H1 (cell line): ENCODE measurements at places on chromosomes 2 and 18.

GRCh38 chr2:18356676-18357075 lies 203.8 kb downstream of the RDH14 start:
- DNase-seq, result no peak

GRCh38 chr2:237491515-237492118 lies 4.6 kb downstream of the MLPH start:
- no peak for DNase-seq

DNA sequence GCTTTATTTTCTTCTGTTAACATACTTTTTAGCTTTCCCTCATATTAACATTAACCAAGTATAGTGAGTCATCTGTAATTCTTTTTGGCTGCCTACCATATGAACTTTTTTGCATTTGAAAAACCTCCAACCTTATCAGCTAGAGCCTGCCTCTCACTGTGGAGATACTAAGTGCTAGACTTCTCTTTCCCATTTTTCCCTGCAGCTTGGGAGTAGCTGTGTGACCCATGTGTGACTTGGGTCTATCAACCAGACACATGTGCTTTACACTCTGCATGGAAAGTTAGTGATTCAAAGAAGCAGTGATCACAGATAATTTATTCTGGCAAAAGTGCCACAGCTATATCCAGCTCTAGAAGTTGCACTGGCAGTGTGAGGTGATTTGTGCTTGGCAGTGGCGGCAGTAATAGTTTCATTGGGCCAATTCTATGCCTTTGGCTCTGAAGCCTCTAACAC lies 36.3 kb downstream of the PREPL start:
- no peak for DNase-seq

GRCh38 chr2:72917138-72917876 lies at the start of gene EMX1:
TSS of gene EMX1 (plus strand) at chr2:72917519. CDS start at chr2:72917853, 334 bp downstream.
- peak; percentile 89 for DNase-seq

- DNase-seq, result no peak
Observed at GRCh38 chr2:9800975-9801726, 42.1 kb upstream of the TAF1B start.

- no peak for DNase-seq
Observed at GRCh38 chr2:80351231-80351630, 46.7 kb upstream of the LRRTM1 start.

- DNase-seq, result no peak
Observed at GRCh38 chr2:31136732-31137131, 1.5 kb downstream of the GALNT14 start.

DNA sequence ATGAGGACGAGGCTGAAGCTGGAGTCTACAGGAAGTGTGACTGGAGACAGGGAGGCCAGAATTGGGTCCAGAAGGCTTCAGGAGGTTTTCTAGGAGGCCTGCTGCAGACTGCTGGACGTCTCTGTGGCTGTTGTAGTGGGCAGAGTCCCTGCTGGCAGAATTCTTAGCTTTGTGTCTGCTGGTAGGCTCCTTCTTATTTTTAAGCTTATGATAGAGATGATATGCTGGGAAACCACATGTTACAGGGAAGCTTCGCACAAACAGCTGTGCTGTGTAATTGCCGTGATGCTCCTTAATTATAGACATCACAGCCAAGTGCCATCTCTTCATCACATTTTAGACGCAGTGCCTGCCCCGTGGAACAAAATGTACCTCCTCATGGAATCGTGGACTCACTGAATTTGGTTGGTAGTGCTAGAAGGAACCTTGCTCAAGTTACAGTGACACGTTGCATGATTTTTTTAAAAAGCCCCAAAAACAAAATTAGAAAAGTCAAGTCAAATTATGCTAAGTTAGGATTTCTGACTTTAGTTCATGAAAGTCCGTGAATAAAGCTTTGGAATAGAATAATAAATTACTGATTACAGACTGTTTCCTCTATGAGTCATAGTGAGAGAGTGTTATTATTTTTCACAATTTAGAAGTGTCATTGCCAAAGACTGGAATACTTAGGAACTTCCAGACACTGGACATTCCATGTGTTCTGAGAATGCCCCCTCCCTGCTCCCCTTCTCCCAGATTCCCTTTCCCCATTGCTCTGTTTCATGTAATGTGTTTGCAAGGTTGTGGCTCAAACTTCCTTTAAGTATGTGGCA lies 144.1 kb downstream of the FHOD3 start:
- no peak for DNase-seq

GRCh38 chr2:40746191-40746590 lies 294.3 kb upstream of the SLC8A1 start:
- DNase-seq, result no peak

DNA sequence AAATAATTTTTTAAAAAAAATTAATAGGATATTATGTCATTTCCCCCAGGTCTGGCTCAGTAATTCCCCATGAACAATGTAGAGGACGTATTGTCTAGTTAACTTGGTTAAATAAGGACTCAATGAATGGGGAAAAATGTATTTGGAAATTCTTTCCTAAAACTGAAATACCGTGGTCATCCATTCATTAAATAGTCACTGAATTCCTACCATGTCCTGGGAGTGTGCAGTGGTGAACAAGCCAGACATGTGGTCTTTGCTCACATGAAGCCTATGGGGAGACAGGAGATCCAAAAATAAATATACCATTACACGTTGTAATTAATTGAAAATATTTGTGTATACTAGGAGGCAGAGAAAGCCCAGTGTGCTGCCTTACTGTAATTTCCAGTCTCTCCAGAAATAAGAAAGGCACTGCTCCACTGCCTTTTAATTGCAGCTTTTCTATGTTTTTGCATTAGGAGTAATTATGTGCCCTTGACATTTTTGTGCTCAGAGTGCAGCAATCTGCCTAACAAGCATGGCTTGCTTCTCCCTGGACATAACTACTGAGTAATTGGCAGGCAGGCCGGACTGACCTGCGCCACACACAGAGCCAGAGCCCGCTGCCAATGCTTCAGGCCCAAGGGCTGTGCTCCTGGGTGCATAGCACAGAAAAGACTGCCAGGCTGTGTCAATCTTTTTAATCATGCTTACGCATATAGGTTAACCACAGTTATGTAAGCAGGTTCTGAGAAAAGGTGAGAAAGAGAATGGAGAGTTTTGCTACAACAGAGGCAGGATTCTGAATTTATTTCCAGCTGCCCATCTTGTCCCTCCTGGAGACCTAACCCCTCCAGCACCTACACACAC lies 22.2 kb upstream of the TTC39C start:
- no peak for DNase-seq

DNA sequence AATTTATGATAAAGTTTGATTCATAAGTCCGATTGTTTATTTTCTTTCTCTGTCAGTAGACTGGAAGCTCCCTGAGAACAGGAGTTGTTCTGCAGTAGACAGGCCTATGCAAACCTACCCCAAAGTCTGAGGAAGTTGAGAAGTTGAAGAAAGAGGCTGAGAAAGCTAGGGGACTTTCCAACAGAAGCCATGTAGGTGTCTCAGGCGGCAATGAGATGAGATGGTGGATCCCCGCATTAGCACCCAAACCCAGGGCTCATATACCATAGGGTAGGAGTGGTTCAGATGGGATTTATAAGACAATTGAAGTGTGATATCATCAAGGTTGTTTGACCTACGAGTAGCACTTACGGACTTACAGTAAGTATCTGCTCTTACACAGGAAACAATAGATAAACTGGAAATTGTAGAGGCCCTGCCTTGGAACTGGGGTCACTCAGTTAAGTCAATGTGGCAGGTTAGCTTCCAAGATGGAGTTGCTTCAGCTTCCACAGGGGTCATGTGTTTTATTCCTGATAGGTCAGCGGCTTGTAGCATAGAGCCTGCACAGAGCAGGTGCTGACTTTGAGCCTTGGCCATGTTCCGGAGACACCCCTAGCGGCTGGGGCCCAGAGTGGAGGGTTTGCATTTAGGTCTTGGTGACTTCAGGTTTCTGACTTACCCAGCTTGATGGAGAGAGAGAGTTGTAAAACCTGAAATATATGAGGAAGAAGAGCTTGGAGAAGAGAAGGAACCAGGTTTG lies 2.3 kb upstream of the PSD4 start:
- DNase-seq, result no peak

- DNase-seq, result no peak
Observed at GRCh38 chr2:48113767-48114166, 207.5 kb upstream of the FBXO11 start.
